CD4-positive, CD25-positive, alpha-beta regulatory T cell (primary cell): ENCODE measurements at places on chromosomes 2 and 18. TPM values are rescaled to one million over a fixed set of nuclear protein-coding genes. Genes with fewer than 3 reads are reported as not detected.

- peaks cover 5% of the 10 kb centered on the region for H3K27me3 ChIP-seq
- no peaks in the 10 kb centered on the region for H3K36me3 ChIP-seq
- no peak for DNase-seq
- H3K4me3 ChIP-seq = peak overlapping the region; percentile 86
- peaks cover 13% of the 10 kb centered on the region for H3K4me1 ChIP-seq
Measured at GRCh38 chr18:50374220-50374752, 560 bp upstream of the SKA1 start.

Gene CNTNAP5
- polyA plus RNA-seq = not detected

GRCh38 chr18:67770520-67770919 lies 254.0 kb upstream of the DSEL start:
- H3K27ac ChIP-seq = no peak overlapping the region
- H3K4me1 ChIP-seq = no peaks in the 10 kb centered on the region
- DNase-seq = no peak
- no peaks in the 10 kb centered on the region for H3K36me3 ChIP-seq

Gene COMMD1
- 55.0 TPM for polyA plus RNA-seq

Gene KCNG2
- not detected for polyA plus RNA-seq

Gene CFAP65
- not detected for polyA plus RNA-seq

- no peaks in the 10 kb centered on the region for H3K36me3 ChIP-seq
- H3K27me3 ChIP-seq = no peaks in the 10 kb centered on the region
- H3K27ac ChIP-seq = no peak overlapping the region
Measured at GRCh38 chr2:141557329-141558095, 573.3 kb downstream of the LRP1B start.

DNA sequence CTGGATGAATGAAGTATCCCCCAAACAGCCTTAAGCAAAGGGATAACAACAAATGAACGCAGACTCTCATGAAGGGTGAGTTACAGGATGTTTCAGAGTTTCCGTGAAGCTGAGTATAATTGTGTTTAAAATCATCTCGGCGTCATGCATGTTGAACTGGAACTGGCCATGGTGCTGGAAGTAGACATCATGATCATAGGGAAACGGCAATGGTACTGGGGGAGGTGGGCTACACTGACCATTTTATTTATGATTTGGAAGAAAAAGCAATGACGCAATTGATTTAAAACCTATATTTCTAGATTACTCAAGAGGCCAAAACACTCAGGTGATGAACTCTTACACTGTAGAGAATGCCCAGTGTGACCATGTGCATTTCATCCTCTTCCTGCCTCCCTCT lies 387.9 kb upstream of the MYT1L start:
- no peaks in the 10 kb centered on the region for H3K27me3 ChIP-seq
- H3K4me3 ChIP-seq = no peak overlapping the region
- no peaks in the 10 kb centered on the region for H3K36me3 ChIP-seq
- no peak for DNase-seq
- H3K27ac ChIP-seq = no peak overlapping the region

DNA sequence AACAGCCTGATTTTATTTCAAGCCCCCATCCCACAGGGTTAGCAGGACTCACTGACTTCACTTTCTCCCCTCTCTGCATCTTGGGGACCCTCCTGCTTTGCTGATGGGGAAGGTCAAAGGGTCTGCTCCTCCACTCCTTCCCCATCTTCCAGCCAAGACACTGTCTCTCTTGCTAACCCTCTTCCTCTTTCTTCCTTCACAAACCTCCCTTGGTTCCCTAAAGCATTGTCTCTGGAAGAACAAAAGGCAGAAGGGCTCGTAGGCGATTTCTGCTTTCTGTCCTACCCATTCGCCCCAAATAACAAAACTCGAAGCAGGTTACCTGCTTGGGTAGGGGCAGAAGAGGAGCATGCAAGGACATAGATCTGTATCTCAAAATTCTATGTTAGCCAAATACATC lies 5.5 kb upstream of the SLC4A3 start:
- no peak overlapping the region for H3K27ac ChIP-seq
- DNase-seq = no peak
- no peak overlapping the region for H3K4me3 ChIP-seq
- H3K4me1 ChIP-seq = no peaks in the 10 kb centered on the region

DNA sequence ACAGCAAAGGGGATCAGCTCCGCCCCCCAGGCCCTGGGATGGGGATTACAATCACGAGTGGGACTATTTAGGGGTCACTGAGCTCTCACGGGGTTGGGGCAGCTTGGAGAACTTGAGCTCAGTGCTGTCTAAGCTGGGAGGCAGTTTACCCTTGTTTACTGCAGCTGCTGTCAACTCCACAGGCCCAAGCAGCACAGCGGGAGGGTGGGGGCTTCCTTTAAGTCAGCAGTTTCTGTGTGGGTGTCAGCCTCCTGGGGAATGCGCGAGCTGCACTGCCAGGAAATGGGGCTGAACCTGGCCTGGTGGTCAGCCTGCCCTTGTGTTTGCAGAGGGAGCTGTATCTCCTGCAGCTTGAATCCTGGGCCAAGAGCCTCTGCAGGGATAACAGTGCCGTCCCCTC lies 29.8 kb downstream of the TOGARAM2 start:
- H3K4me3 ChIP-seq = peak overlapping the region; percentile 2
- H3K4me1 ChIP-seq = peaks cover 70% of the 10 kb centered on the region
- no peaks in the 10 kb centered on the region for H3K27me3 ChIP-seq
- peak; percentile 82 for DNase-seq
- H3K27ac ChIP-seq = peak overlapping the region; percentile 93
- no peaks in the 10 kb centered on the region for H3K36me3 ChIP-seq

Gene ATG16L1
- polyA plus RNA-seq = 17.4 TPM

DNA sequence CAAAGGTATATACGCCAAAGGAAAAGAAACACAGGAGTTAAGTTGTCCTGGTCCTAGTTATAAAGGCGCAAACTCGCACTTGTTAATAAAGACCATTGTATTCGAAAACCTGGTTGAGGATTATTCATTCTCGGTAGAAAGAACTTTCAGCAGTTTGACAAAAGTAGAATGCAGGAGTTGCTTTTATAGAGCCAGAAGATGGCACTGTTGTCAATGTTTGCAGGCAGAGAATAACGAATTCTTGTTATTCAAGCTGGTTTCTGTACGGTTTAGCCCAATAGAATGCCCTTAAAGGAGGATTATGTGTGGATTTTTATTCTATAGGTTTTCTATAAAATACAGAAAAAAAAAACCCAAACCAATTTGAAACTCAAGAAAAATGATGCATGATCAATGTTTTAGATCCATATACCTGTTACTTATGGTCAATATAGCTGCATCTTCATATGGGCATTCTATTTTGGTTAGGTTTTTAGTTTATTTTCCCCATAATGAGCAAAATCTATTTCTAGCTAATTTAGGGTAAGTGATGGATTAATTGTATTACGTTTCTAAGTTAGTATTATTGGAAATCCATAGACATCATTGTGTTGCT lies 510.3 kb downstream of the PLCL1 start:
- peak; percentile 56 for DNase-seq
- no peaks in the 10 kb centered on the region for H3K36me3 ChIP-seq
- no peak overlapping the region for H3K4me3 ChIP-seq
- no peaks in the 10 kb centered on the region for H3K4me1 ChIP-seq

Gene PLCD4
- 0.54 TPM for polyA plus RNA-seq

- H3K36me3 ChIP-seq = no peaks in the 10 kb centered on the region
- H3K4me1 ChIP-seq = peaks cover 22% of the 10 kb centered on the region
- H3K27me3 ChIP-seq = no peaks in the 10 kb centered on the region
- no peak overlapping the region for H3K4me3 ChIP-seq
- DNase-seq = peak; percentile 69
Measured at GRCh38 chr2:128321784-128322714, 3.4 kb upstream of the HS6ST1 start.

DNA sequence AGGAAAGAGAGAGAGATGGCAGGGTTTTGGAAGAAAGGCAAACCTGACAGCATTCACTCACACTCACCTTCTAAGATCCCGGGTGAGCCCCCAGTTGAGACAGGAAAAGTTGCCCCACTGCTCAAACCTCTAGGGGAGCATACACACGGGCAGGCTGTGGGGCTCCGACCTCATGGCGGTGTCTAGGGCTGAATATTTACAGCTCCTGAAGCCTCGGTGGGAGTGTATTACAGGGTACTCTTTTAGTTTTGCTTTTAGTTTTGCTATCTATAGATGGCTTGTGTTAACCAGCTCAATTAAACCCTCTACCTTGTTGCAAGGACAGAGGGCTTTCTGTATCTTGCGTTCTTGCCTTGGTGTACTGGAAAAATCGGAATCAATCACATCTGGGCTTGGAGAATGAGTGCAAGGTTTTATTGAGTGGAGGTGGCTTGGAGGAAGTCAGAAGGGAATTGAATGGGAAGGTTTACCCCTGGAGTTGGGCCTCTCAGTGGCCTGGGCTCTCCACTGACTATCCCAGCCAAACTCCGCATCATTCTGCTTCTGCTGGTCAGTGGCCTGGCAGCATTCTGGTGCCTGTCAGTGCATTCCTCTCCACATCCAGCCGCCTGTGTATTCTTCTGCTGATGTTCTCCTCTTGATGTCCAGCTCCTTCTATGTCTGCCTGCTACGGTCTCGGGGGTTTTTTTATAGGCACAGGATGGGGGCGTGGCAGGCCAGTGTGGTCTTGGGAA lies 10.1 kb upstream of the IFIH1 start:
- no peaks in the 10 kb centered on the region for H3K36me3 ChIP-seq
- no peaks in the 10 kb centered on the region for H3K4me1 ChIP-seq

GRCh38 chr18:79375441-79376154 lies 20.1 kb upstream of the NFATC1 start:
- H3K4me1 ChIP-seq = peaks cover 7% of the 10 kb centered on the region
- no peak overlapping the region for H3K27ac ChIP-seq
- H3K36me3 ChIP-seq = peaks cover 21% of the 10 kb centered on the region
- H3K27me3 ChIP-seq = no peaks in the 10 kb centered on the region
- H3K4me3 ChIP-seq = no peak overlapping the region
- no peak for DNase-seq

DNA sequence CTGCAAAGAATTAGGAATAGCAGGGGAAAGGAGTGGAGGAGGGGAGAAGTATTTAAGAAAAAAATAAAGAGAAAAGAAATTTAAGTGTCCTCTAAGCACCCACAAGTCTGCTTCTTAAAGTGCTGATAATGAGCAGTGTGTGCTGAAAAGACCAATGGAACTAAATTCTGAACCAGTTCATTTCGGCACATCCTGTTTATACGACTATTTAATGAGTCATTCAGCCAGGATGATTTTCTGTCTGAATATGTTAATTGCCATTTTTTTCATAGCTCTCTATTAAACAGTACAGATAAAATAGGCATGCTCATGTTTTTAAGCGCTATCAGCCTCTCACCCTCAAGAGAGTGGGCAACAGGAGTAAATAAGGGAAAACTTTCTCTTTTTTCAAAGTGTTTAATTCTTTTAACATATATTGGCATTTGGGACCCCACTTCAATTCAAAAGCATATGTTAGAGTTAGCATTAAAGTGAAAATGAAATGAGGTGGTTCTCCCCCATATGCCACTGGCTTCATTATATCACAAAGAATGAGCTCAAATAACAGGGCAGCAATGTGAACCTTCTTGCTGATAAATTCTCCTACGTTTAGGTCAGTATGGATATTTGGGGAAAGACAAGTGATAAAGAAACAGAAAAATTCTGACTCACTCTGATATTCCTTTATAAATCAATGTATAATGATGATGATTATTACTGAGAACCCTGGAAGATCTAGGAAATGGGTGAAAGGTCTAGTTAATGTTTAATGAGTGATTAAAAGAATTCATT lies 87.5 kb downstream of the TCF4 start:
- no peaks in the 10 kb centered on the region for H3K4me1 ChIP-seq
- no peaks in the 10 kb centered on the region for H3K36me3 ChIP-seq
- H3K4me3 ChIP-seq = no peak overlapping the region
- no peak overlapping the region for H3K27ac ChIP-seq
- no peaks in the 10 kb centered on the region for H3K27me3 ChIP-seq

DNA sequence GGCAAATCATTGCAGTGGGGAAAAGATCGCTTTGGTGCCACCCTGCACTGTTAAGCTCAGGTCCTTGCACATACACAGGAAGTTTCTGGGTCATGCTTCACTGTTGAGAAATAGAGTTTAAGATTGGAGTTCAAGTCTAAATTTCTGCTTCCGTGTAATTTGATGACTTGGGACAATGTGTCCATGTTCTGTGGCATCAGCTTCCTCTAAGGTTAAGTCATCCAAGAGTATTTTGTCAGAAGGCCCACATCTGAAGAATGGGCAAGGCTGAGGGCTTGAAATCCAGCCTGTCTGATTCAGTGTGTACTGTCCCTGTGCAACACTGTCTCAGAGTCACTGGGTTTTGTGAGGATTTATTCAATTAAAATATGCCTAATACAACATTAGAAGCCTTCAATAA lies 880.7 kb downstream of the SUCLG1 start:
- H3K27ac ChIP-seq = no peak overlapping the region
- no peaks in the 10 kb centered on the region for H3K36me3 ChIP-seq
- no peak for DNase-seq
- H3K4me3 ChIP-seq = no peak overlapping the region
- no peaks in the 10 kb centered on the region for H3K27me3 ChIP-seq

DNA sequence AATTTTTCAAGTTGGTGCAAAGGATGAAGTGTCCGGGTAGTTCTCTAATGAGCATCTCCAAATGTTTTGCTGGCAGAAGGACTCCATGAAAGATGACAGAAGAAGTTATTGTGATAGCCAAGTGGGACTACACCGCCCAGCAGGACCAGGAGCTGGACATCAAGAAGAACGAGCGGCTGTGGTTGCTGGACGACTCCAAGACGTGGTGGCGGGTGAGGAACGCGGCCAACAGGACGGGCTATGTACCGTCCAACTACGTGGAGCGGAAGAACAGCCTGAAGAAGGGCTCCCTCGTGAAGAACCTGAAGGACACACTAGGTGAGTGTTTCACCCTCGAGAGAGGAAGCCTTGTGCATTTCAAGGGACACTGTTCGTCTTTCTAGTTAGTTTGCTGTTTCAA lies 110.3 kb downstream of the NCK2 start:
- H3K4me3 ChIP-seq = no peak overlapping the region
- peaks cover 64% of the 10 kb centered on the region for H3K4me1 ChIP-seq
- peak overlapping the region; percentile 88 for H3K27ac ChIP-seq
- no peak for DNase-seq

GRCh38 chr2:149200109-149200520 lies 130.3 kb upstream of the LYPD6 start:
- no peaks in the 10 kb centered on the region for H3K4me1 ChIP-seq
- H3K27ac ChIP-seq = no peak overlapping the region
- H3K4me3 ChIP-seq = no peak overlapping the region
- no peaks in the 10 kb centered on the region for H3K27me3 ChIP-seq
- no peaks in the 10 kb centered on the region for H3K36me3 ChIP-seq

Gene CD8A
- polyA plus RNA-seq = 0.40 TPM

DNA sequence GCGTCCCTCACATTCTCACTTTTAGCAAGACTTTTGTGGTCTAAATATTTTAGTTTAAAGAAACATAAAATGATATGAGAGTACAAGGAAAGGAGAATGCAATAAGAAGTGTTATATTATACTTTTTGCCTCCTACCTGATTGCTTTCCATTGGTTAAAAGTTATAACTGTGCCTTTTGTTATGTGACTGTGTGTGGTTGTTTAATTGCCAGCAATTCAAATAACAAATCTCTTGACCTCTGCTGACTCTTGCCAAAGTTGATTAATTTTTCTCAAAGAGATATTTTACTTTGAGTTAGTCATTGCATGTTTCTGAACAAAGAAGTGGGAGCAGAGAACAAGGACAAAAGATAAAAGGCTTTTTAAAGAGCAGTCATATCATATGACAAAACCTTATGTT lies 599.5 kb downstream of the SUCLG1 start:
- H3K27ac ChIP-seq = no peak overlapping the region
- DNase-seq = no peak
- no peak overlapping the region for H3K4me3 ChIP-seq
- H3K4me1 ChIP-seq = no peaks in the 10 kb centered on the region
- H3K36me3 ChIP-seq = no peaks in the 10 kb centered on the region

Gene NPC1
- polyA plus RNA-seq = 19.3 TPM
